ENCODE measurements at places on chromosomes 6 and 20.

DNA sequence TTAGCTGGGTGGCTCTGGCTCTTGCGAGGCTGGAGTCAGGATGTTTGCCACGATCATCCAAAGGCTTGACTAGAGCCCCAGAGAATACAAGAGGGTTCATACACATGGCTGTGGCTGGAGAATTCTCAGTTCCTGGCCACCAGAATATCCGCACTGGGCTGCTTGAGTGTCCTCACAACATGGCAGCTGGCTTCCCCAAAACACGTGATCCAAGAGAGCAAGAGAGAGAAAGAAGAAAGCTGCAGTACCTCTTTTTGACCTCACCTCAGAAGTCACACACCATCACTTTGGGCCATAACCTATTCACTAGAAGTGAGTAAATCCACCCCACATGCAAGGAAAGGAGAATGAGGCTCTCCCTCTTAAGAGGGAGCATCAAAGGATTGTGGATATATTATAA is 21.5 kb upstream of the BPIFB1 start:
- DNase-seq: no peak

GRCh38 chr6:148112851-148113319 is 229.8 kb upstream of the SASH1 start:
- no peak for DNase-seq

DNA sequence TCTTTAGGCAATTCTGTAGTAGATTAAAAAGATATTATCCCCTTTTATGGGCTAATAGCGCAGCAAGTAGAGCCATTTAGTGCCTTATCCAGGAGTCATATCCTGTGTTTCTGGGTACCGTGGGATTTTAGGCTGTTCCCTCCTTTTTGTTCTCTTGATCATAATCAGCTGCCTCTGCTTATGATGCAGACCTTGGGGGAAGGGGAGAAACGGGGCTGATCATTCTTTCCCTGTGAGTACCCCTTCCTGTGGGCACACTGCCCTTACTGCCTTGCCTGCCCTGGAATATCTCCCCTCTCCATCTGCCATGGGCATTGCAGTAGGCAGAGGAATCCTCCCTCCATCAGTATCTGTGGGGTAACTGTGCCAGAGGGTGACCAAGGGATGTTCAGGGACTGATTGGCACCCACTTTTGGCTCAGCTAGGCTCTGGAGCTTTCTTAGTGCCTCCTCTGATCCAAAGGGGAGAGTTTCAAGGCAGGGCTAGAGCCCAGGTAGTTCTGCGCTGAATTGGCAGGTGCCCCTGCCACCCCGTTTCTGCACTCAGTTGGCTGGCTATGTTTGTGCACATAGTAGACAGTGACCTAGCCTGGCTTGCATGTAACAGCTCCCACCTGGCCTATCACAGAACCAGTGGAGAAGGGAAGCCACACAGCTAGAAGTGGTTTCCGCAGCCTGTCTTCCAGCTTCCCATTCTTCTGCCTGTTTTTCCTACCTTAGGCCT is 103.3 kb downstream of the FIG4 start:
- no peak for DNase-seq

- DNase-seq: no peak
Observed at GRCh38 chr6:78324213-78324612, 543.1 kb upstream of the IRAK1BP1 start.

GRCh38 chr6:118558464-118559217 is 10.5 kb downstream of the PLN start:
- peak; percentile 41 for DNase-seq

Measured in KBM-7 (cell line).